ENCODE measurements at places on chromosomes 4 and X.

GRCh38 chr4:137674066-137674465, 141.8 kb upstream of the PCDH18 start:
- DNase-seq, result no peak

DNA sequence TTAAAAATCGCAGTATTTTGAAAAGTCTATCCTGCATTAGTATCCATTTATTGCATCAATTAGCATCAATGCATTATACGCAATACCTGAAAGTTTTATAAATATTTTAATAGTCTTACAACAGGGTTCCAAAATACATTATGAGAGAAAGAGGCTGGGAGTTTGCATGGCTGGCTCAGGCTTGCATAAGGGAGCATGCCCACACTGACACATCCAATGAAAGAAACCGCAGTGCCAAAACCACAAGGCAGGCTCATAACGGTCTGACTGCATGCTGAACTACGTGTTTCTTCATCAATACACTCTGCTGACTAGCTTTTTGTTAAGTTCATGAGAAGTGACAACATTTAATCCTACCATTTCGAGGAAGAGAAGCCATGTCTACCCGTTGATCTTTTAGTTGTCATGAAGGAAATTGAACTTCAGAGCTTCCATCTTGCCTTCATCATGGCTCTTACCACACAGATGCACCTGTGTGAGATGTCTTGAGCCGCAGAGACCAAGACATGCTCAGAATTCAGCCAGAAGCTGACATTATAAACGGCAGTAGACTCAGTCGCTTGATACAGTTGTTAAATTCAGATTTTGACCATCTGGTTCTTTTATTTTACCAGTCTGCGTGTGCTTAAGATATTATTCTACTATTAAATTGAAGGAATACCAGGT, 168.8 kb upstream of the FRG1 start:
- no peak for DNase-seq

- no peak for DNase-seq
These were observed 65.9 kb downstream of the ZNF711 start for GRCh38 chrX:85309717-85310116.

- no peak for DNase-seq
These were observed 160.3 kb downstream of the AFAP1 start for GRCh38 chr4:7779432-7779768.

- DNase-seq, result no peak
These were observed 35.1 kb upstream of the TACR3 start for GRCh38 chr4:103754844-103755243.

DNA sequence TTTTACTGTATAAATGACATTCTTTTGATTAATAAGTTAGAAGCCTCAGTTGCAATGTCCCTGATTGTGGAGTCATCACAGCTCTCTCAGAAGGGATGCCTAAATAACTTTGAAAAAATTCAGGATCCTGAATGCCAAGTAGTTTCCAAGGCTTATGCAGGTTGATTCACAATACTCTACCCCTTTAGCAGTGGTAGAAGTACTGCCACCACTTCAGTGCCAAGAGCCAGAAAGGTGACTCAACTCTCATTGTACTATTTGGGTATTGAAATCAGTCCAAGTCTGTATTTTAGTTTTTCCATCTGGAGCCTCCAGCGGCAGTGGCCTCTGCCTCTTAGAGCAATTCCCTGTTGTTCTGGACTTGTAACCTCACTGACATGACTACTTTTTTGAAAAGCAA, 320.1 kb upstream of the NDST4 start:
- no peak for DNase-seq

GRCh38 chrX:103343105-103343504, 13.1 kb downstream of the TCEAL7 start:
- no peak for DNase-seq

GRCh38 chrX:120419463-120419862, 49.6 kb downstream of the LAMP2 start:
- no peak for DNase-seq

- no peak for DNase-seq
These were observed 63.2 kb downstream of the MID1 start for GRCh38 chrX:10557166-10557565.

- no peak for DNase-seq
These were observed 16.9 kb upstream of the CEP135 start for GRCh38 chr4:55931833-55932232.

GRCh38 chr4:139234253-139234652, 45.8 kb downstream of the MGARP start:
- no peak for DNase-seq

DNA sequence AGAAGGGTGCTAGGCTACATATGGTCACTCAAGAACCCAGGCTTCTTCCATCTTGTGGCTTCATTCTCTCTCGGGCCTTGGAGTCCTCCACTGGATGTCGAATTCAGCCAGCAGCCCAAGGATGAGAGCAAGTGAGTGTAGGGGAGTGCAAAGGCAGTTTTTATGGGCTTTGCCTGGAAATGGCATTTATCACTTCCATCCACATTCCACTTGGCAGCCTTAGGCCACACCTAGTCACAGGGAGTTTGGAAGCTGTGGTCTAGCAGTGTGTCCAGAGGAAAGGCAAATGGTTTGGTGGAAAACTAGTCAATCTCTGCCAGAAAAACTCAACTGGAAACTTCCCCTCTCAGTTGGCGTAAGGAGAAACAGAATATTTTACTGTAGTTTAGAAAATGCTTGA, 59.0 kb downstream of the NHS start:
- DNase-seq, result no peak

- DNase-seq, result peak; percentile 76
These were observed 240.6 kb downstream of the AFAP1 start for GRCh38 chr4:7699031-7699430.

- no peak for DNase-seq
These were observed 76.2 kb downstream of the PTPN13 start for GRCh38 chr4:86670298-86670697.

DNA sequence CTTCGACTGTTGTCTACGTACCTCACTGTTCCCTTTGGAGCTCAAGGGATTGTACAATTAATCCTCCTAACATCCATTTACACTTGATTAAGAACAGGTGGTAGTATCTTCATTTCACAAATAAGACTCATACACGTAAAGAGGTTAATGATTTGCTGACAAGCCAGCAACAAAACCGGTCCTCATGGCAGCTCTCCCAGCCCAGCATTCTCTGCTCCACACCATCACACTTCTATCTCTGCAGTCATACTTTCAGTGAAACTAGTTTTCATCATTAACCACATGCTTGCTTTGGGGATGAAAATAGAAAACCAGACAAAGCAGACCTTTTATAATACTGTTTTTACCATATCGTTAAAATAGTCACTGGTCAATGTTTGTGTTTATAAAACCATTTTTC, 28.7 kb upstream of the CASK start:
- no peak for DNase-seq

DNA sequence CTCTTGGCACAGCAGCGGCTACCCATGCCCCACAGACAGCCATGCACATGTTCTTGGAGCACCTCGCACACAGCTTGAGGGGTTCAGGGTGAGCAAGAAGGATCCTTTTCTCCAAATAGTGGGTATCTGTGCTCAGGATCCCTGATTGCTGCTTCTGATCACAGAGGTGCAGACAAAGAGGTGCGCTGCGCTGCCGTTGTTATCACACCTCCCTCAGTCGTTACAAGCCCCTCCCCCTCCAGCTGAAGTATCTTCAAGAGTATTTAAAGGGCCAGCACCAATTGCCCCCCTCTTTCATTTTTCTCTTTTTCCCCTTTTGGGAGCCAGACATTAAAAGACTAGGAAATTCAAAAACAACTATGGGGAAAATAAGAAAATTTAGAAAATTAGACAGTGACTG, 44.3 kb downstream of the NELFA start:
- no peak for DNase-seq

GRCh38 chrX:111123125-111123524, 27.1 kb downstream of the PAK3 start:
- no peak for DNase-seq

GRCh38 chrX:2398064-2398656, 102.6 kb downstream of the DHRSX start:
- DNase-seq, result no peak

DNA sequence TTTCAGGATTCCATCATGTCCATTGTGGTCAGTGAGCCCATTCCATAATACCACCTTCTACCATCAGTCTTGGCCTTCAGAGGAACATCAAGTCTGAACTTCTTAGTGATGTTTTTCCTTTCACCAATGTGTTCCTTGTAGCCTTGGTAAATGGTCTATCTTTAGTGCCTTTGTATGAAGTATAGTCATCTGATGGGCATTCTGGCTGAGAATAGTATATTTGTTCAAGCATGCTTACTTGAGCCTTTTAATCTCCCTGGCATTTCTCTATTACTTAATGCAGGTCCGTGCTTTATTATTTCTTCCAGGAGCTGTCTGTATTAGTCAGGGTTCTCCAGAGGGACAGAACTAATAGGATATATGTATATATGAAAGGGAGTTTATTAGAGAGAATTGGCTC, 99.7 kb downstream of the TLL1 start:
- DNase-seq, result no peak

DNA sequence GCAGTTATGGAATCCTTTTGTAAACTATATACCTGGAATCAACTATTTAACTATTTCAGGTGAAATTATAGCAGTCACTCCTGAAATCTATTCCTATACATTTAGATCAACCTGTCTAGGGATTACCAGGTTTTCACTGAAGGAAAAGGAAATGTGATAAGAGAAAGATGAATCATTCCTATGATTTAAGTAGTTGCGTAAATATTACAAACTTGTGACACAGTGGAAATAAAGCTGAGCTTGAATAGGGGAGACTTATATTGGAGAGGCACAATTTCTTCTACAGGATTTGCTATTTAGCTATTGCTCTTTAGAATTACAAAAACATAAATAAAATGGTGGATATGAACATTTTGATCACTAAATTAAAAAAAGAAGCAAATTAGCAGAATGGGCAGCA, 284.1 kb upstream of the EPHA5 start:
- no peak for DNase-seq

- no peak for DNase-seq
These were observed 1.5 kb downstream of the SETD7 start for GRCh38 chr4:139554642-139554892.

DNA sequence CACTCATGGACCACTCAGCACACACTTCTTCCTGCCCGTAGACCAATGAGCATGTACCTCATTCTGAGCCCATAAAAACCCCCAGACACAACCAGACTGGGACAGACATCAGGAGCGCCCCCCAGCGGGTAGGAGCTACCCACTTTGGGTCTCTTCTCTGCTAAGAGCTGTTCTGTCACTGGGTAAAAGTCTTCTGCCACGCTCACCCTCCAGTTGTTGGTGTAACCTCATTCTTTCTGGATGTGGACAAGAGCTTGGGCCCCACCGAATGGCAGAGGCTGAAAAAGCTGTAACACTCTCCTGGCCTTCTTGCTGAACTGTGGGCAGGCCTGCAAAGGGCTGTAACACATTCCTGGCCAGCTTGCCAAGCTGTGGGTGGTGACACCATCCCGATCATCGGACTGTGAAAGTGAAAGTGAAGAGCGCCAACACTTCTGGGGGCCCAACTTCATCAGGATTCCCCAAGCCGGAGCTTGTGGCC, 137.6 kb downstream of the TECRL start:
- DNase-seq, result no peak

GRCh38 chrX:1595711-1596060, 4.3 kb downstream of the AKAP17A start:
- no peak for DNase-seq

- DNase-seq, result no peak
These were observed 56.2 kb downstream of the TRIML1 start for GRCh38 chr4:188195389-188195985.

GRCh38 chrX:47182106-47182700, 11.4 kb upstream of the UBA1 start:
- DNase-seq, result no peak

- DNase-seq, result no peak
These were observed 26.4 kb upstream of the MMRN1 start for GRCh38 chr4:89868276-89868675.

DNA sequence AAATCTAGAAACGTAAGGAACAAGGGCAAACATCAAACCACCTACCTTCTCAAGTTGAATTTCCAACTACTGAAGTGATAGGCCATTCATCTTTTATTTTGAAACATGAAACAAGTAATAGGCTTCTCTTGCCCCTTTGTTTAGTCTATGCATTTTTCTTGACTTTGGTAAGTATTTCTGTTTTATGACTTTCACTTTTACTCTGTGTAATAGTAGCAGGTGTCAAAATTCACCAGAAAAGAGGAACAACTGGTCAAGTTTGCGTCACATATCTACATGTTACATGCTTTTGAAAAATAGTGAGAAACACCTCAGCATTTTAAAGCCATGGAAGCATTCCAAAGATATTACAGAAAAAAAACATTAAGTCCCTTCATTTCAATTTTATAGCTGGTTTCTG, 157.1 kb upstream of the FTHL17 start:
- DNase-seq, result no peak

DNA sequence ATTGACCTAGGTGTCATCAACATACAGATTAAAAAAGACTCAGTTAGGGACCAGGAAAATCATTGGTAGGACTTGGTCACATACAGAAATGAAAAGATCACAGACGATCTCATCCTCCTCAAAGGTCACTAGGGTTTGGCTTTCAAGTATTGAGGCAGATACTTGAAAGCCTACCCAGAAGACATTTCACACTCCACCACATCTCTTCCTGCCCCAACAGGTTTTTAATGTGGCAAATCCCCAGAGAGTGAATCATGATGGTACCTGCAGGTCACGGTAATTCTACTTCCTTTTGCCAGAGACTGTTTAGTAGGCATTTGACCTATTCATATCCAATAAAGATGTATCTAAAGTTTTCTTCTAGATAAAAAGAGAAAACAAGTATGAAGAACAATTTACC, 44.1 kb downstream of the INPP4B start:
- no peak for DNase-seq

DNA sequence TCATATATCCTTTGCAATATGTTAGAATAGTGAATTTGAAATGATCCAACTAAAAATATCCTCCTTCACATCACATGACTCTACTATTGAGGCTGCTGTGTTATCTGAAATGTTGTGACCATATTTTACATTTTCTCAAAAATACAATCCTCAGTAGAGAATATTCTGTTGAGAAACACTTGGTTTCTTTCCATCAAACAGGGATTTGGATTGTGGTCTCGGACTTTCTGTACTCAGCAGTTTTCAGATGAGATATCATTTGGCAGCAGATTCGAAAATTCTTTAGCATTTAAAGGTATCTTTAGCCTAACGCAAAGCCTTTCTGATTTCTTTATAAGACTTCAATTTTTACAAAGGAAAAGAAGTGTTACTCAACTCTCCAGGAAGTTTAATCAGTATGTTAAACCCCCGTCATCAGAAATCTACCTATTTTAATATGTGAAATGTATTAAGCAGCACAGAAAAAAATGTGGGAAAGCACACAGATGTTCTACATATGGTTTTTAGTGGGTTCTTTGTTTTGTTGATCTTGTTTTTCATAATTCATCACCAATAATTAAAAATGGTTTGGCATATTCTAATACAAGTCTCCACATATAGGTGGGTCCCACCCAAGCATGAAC, 55.4 kb upstream of the ANXA3 start:
- DNase-seq, result no peak

GRCh38 chrX:97527725-97528124, 644.0 kb downstream of the RPA4 start:
- no peak for DNase-seq

- no peak for DNase-seq
These were observed 30.3 kb downstream of the XG start for GRCh38 chrX:2782171-2782570.

All from GM04504 (cell line).